Liver (tissue), 10 donors: ENCODE measurements at places on chromosomes 3 and 15.

DNA sequence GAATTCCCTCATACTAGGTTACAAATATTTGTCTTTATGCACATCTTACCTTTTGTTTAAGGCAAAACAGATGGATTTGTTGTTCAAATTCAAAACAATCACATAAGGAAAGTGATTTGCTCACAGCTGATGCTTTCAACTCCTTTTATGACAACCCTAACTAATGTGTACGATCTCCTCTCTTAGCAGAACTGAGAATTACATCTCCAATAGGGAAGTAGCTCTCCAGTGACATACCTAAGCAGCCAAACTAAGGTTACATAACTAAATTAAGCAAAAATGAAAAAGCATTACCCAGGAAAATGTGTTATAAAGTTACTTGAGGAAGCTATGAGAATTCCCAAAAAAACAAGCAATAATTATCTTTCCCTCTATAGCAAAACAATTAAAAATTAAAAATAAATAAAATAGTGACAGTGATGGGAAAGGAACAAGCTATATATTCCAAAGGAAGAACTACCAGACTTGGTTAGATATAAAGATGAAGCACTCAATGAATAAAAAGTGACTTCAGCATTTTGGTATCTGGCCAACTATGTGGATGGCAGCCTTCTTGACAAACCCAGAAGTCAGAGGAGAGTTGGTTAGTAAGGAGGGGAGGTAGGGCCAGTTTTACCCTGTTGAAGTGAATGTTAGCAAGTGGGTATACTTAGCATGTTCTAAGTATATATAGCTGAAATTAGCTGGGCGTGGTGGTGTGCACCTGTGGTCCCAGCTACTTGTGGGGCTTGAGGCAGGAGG lies 32.4 kb downstream of the PEAK1 start:
- DNase-seq, result no peak
- no peaks in the 10 kb centered on the region for H3K27me3 ChIP-seq
- no peak overlapping the region for H3K4me3 ChIP-seq
- H3K27ac ChIP-seq, result no peak overlapping the region
- peaks cover 5% of the 10 kb centered on the region for H3K4me1 ChIP-seq
- no peaks in the 10 kb centered on the region for H3K36me3 ChIP-seq

GRCh38 chr3:106241593-106241992 lies 372.8 kb upstream of the CBLB start:
- no peaks in the 10 kb centered on the region for H3K36me3 ChIP-seq
- DNase-seq, result no peak
- no peaks in the 10 kb centered on the region for H3K4me1 ChIP-seq
- H3K27me3 ChIP-seq, result no peaks in the 10 kb centered on the region

DNA sequence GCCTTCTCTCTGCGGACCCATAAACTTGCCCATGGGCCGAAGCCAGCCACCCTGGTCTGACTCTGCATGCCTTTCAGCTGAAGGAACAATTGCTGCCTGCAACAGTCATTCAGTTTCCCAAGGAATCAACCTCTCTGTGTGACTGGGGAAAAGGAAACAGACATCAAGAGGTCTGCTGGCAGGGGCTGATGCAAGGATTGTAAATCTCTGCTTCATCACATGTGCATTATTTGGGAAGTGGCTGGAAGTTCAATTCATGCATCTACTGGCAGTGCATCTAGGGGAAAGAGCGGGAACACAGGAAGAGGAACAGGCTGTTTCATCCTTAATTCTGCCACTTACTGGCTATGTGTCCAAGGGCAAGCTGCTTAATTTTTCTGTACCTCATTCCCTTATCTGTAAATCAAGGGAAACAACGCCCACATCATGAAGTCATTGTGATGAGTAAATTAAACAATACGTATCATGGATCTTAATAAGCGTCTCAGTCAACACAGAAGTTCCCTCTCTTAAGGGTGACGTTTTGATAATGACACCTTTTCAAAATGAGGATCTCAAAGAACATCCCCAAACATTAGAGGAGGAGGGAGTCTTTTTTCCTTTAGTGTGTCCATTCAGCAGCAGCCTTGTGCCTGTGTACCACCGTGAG lies 17.4 kb upstream of the ADPGK start:
- H3K27me3 ChIP-seq, result no peaks in the 10 kb centered on the region
- H3K36me3 ChIP-seq, result no peaks in the 10 kb centered on the region
- no peak for DNase-seq
- H3K27ac ChIP-seq, result no peak overlapping the region

- no peaks in the 10 kb centered on the region for H3K4me1 ChIP-seq
- H3K27ac ChIP-seq, result no peak overlapping the region
- no peak for DNase-seq
- H3K27me3 ChIP-seq, result no peaks in the 10 kb centered on the region
- no peaks in the 10 kb centered on the region for H3K36me3 ChIP-seq
Observed at GRCh38 chr15:51403946-51404695, 62.7 kb downstream of the GLDN start.
